Erythroblast (primary cell): ENCODE measurements at places on chromosomes 12 and 14.
A peak's percentile ranks its signal among the peaks of the same experiment; 100 is the strongest.

DNA sequence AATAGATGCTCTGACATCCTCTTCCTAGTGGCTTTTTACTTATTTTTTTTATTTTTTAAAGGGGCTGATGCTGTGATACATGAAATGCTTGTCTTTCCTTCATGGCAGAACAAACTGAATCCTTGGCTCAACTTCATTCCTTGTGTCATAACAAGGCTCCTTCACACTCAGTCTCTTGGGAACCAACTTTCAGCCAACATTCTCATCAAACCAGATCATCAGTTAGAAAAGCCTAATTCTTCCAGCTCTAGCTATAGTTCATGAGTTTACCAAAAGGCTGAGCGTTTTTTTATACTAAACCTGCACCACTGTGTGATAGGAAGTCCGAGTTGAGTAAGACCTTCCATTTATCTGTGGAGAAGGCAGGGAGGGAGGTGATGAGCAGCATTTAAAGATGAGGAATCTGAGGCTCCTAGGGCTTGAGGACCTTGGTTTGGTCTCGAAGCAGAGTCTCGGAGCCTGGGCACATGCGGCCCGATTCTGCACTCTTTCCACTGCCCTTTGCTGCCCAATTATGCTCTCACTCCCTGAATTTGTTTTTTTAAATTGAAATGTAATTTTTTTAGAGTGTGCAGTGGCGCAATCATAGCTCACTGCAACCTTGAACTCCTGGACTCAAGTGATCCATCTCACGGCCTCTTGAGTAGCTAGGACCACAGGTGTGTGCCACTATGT lies 8.2 kb downstream of the GPRC5D start:
- DNase-seq, result no peak

DNA sequence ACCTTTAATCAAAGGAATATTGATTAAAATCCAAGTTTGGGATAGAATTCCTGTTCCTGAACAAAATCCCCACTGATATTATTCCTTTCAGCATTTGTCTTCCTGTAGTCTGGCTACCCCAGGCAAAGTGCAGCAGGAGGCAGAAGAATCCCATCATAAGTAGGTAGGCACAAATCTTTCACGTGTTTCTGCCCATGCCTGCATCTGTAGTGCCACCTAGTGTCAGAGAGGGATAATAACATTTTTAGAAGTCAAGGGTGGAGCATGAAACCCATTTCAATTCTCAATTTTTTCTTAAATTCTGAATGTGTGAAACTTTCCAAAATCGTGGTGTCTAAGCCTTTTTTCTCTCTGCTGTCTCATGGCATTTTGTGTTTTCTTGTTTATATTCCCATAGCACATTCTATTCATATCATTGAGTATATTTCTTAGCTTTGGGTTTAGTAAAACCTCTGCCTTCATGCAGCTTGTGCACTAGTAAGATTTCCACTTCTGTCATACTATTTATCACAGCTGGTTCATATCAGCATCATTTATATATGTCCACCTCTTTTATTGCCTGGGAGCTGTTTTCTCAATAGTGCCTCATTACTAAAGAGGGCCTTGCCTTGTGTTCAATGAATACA lies 47.8 kb upstream of the RERG start:
- DNase-seq, result peak; percentile 75

GRCh38 chr12:107282628-107283027 lies 189.3 kb upstream of the CRY1 start:
- DNase-seq, result no peak

DNA sequence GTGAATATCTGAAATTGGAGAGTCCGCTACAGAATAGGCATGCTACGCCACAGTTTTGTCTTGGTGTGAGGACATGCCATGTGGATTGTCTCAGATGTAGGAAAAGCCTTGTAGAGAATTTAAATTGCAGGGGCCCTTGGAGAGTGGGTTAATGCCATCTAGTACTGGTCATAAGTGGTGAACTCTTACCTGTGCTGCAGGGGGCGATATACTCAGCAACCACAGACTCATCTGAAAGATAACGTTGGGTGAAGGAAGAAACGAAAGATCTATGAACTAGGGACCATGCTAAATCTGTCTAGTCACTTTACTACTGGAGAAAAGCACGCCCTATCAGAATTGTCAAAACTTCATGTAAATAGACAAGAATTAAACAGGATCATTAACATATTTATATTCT lies 33.7 kb upstream of the A2M start:
- DNase-seq, result no peak

GRCh38 chr12:38153737-38154061 lies 162.9 kb upstream of the ALG10B start:
- DNase-seq, result no peak

- DNase-seq, result no peak
These were observed 343.9 kb upstream of the FLRT2 start for GRCh38 chr14:85186082-85186481.

DNA sequence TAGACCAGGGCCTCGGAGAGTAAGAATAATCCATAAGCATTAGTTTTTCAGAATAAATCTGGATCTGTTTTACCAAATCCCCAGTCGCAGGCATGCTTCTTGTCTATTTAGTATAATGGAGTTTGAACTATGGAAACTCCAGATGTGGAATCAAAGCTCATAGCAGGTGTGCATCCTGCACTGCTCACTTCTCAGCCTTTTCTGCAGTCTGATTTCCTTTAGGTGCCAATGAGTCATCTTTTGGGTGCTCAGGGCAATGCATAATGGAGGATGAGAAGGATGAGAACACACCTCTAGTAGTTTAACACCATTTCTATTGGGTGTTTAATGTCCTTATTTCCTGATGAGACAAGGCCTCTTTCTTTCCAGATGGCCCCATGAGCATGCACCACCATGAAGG lies 961.2 kb downstream of the TMEM121 start:
- DNase-seq, result no peak

DNA sequence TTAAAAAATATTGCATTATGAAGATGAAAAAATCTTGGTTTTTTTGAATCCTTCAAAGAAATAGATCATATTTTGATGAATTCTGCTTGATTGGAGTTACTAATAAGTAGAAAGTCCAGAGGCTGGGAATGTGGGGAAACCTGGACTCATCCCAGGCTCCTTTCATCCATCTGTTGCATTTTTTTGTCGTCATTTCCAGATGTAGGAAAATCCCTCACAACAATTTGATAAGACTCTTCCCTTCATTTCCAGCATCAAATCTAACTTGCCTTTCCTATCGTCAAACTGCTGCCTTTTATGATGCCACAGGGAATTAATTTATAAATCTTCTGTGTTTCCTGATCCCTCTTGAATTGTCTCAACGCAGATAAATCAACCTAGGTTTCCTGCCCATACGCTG lies 211.6 kb downstream of the FBXL14 start:
- no peak for DNase-seq

DNA sequence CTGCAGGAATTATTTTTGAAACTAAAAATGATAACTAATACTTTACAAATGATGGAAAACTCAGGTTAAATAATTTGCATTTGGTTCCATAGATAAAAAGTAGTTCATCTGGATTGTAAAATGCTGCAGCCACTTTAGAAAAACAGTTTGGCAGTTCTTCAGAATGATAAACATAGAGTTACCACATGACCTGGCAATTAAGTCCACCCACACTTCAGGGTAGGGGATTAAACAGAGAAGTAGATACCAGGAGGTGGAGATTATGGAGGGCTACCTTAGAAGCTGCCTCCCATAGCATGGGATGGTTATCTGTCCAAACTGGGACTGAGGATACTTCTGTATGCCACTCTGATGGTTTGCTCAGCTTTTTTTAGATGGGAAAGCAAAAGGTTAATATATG lies 22.2 kb downstream of the ARF6 start:
- DNase-seq, result no peak

DNA sequence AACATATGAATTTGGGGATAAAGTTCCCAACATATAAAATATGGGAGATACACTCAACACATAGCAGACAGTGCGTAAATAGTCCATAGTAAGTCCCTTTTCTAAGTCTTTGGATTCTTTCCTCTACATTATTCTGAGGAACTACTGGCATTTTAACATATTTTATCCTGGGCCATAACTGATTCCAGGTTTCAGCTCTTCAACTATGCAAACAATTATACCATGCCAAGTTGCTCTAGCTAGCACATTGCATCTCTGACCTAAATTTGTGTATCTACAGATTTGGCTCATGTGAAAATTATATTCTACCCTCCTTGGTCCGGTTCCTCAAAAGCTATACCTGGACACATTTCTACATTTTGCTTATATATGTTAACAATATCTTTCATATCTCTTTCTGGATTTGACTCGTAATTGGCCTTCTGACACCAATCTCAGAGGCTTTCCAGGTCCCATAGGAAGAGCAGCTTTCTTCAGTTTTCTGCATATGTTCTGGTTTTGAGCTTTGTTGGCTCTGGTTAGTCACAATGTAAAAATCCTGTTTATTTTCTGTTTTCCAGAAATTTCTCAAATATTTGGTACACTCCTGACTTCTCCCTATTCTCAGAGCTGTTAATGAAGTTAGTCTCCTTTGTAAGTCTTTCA lies 305.4 kb downstream of the BMP4 start:
- no peak for DNase-seq

- DNase-seq, result no peak
These were observed 65.9 kb upstream of the OTOGL start for GRCh38 chr12:80033448-80033847.

DNA sequence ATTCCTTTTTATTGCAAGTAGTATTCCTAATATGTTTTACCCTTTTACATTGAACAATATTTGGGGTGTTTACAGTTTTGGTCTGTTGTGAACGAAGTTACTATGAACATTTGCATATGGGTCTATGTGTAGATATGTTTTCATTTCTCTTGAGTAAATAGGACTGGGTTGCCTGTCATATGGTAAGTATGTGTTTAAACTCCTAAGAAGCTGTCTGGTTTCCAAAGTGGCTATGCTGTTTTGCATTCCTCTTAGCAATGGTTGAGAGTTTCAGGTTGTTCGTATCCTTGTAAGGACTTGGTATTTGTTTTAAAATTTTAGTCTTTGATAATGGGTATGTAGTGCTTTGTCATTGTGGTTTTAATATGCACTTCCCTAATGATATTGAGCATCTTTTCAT lies 6.3 kb downstream of the METAP2 start:
- peak; percentile 19 for DNase-seq

DNA sequence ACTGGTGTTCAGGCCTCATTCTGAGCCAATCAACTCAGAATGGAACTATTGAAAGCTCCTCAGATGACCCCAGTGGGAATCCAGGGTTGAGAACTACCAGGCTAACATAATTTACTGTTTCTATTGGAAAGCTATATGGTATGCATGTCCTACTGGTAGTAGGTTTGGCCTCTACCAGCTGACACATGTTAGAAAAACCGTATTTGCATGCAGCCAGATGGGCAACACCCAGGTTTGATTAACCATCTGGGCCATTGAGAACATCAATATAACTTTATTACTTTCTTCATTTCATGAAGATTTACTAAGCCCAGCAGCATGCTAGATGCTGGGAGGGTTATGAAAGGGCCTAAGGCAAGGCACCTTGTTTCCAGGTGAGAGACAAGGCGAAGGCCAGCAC lies 181.4 kb upstream of the PARP11 start:
- DNase-seq, result no peak

GRCh38 chr12:67853204-67853603 lies 136.0 kb upstream of the IFNG-AS1 start:
- no peak for DNase-seq

- DNase-seq, result peak; percentile 55
These were observed 6.1 kb downstream of the KRT3 start for GRCh38 chr12:52789637-52790426.

- DNase-seq, result no peak
These were observed 32.8 kb downstream of the MIA2 start for GRCh38 chr14:39266525-39266870.

DNA sequence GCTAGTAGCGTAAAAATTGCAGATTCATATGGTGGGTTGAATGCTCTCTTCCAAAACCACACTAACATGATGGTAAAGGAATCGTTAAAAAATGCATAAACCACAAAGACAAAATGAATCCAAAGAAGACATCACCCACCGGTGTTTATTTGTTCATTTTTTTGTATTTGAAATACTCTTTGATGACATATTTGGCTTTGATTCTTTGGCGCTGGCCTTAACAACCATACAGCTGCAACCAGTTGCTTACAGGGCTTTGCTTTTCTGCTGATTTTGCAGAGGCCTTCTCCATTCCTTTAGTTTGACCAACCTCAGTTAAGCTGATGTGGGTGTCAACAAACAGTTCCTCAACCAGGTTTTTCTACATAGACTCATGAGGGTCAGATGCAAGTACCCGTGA lies 103.5 kb downstream of the CACNA1C start:
- DNase-seq, result no peak

- no peak for DNase-seq
These were observed 47.7 kb downstream of the CIT start for GRCh38 chr12:119829439-119829838.

DNA sequence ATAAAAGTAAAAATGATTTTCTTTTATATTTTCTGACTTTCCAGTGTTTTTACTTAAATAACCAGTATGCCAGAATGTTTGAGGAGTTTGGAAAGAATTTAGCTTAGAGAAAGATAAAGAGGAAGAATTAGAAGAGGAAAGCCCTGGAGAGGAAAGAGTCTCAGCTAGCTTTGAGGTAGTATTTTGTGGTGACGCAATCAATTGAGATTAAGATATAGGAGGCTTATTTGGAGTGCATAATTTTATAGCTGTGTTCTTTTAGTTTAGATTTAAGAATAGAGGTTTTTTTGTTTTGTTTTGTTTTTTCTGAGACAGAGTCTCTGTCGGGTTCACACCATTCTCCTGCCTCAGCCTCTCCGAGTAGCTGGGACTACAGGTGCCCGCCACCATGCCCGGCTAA lies 18.1 kb downstream of the CLEC2B start:
- no peak for DNase-seq

- no peak for DNase-seq
These were observed 189.3 kb downstream of the DACT1 start for GRCh38 chr14:58826845-58827686.

GRCh38 chr12:56127888-56128669 lies at the start of gene ESYT1:
Gene ESYT1, plus strand, starts transcription at chr12:56128267. Its CDS starts 53 bp downstream, at chr12:56128320.
- DNase-seq, result peak; percentile 99

DNA sequence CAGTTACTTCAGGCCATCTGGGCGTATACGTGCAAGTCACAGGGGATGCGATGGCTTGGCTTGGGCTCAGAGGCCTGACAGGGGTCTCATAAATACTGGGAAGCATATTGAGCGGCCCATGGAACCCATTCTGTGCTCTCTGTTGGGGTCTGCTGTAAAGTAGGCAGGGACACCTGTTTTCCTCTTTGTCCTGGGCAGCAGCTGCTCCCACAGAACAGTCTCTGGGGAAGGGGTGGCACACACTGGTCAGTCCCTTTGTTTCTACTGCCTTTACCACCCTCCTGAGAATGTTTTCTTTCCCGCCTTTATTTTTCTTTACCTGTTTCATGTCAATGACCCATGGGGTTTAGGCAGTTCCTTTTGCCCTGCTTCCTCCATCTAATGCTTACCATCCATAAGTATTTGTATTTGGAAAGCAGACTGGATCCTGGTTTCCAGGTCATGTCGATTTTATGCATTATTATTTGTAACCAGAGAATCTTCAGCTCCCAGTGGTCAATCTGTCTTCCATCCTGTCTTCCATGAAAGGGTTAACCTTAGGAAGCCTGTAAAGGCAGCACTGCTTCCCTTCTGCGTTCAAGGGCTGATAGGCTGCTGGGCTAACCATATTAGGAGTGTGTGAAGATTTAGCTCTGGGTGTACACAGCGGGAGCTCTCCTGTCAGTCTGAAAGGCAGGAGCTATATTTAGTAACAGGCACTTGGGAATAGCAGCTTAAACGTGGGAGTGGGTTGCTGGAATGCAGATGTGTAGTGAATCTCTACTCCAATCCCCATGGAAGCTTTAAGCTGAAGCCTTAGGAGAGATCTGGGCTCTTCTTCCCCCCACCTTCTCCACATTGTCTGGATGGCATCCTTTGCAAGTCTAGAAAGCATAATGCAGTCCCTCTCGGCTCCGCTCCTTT lies 124.0 kb downstream of the DYRK2 start:
- no peak for DNase-seq

GRCh38 chr12:96420277-96420835 lies 20.1 kb upstream of the CDK17 start:
- DNase-seq, result no peak
